ENCODE measurements at places on chromosomes 6 and 20. TPM values are rescaled to one million over a fixed set of nuclear protein-coding genes. Genes with fewer than 3 reads are reported as not detected.

The EYS gene
- not detected for total RNA-seq

DNA sequence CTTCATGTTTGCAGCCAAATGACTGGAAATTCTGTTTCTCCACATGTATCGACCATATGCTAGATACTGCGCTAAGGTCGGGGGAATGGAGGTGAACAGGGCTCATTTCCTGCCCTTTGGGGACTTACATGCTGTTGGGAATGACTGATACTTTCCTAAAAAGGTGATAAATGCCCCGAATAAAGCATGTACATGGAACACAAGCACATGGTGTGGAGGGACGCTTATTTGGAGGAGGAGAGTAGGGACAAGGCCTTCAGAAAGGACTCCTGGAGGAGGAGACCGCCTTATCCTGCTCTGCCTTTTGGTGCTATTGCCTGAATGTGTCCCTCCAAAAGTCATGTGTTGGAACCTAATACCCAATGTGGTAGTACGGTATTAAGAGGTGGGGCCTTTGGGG, 344.5 kb downstream of the PRL start:
- DNase-seq, result no peak

The TMEM170B gene
- total RNA-seq, result 2.2 TPM

- DNase-seq, result no peak
These were observed 61.6 kb upstream of the RNF146 start for GRCh38 chr6:127205036-127205435.

DNA sequence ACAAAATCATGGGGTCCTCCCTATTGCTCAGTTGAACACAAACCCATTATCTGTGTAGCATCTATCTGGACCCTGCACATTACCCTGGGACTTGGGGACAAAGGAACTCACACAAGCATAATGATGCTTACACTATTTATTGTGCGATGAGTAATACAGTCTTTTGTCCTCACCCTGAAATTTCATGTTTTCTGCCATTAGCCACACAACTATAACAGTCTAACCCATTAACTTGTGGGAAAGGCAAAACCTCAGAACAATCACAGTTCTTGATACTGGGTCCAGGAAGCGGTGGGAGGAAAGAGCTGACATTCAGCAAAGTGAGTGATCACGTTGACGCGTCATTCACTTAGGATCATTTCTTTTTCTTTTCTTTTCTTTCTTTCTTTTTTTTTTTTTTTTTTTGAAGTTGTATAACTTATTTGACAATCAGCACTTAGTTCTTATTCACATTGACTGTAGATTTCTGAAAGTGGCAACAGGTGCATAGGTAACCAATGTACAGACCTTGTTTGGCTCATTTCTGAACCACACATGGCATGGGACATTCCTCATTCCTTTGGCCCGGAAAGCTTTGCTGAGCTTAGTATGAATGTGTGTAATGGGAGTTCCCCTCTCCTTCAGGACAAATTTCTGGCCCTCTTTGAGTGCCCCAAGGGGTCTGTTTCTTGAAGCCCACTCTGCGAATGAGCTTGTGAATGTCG, 94.8 kb upstream of the CNKSR3 start:
- no peak for DNase-seq

GRCh38 chr6:33390767-33391277, 801 bp upstream of the KIFC1 start:
- DNase-seq, result no peak

DNA sequence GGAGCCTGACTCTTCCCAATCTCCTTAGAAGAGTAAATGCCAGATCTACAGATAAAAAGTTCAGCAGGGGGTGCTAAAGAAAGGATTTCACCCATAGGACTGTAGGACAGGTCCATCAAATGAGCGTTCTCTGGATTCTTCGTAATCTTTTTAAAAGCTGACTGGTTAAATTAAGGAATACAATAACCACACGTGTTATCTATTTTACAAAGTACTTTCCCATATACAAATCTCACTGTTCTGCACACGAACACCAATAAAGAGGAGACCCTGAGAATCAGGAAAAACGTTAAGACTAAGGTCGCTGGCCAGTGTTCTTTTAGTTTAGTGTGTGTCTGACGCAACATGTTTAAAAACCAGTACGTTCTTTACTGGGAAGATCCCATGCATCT, 542 bp downstream of the TUBE1 start:
- no peak for DNase-seq

DNA sequence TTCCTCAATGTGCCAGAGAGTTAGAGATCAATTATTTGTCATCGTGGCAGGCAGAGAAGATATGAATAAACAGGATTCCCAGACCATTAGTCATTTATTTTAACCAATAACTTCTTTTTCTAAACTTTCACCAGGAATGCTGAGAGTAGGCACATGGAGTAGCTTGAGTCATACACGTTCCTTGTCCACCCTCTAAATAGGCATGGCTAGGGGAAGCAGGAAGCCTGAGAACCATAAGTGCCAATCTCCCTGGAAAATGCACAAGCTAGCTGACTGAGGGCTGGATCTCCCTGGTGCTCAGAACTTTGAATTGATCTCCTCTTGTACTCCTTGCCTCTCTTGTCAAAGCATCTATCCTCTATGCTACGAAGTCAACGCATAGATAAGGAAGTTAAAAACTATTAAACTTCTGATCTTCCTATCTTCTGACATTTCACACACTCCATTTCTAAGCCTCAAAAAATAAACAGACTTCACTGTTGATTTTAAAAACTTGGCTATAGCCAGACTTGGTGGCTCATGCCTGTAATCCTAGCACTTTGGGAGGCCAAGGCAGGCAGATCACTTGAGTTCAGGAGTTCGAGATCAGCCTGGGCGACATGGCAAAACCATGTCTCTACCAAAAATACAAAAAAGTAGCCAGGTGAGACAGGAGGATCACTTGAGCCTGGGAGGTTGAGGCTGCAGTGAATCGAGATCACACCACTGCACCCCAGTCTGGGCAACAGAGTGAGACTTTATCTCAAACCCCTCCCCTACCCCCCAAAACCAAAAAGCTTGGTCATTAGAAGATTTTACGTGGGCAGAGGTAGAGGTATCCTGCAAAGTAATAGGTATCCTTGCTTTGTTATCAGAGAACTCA, 11.8 kb downstream of the ADTRP start:
- DNase-seq, result no peak

The RGS17 gene
- not detected for total RNA-seq

DNA sequence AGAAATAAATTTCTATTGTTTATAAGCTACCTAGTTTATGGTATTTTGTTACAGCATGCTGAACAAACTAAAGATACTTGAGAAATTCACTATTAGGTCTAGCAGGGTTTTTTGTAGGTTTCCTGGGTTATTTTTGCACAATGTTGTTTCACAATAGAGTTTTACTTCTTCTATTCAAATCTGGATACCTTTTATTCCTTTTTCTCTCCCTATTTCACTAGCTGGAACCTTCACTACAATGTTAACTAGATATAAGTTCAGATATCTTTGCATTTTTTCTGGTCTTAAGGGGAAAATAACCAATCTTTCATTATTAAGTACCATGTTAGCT, 237.7 kb upstream of the CITED2 start:
- no peak for DNase-seq

- DNase-seq, result no peak
These were observed 26.4 kb downstream of the RPP40 start for GRCh38 chr6:4977468-4977867.

The CLVS2 gene
- total RNA-seq, result not detected

GRCh38 chr6:117918454-117918853, 11.4 kb downstream of the SLC35F1 start:
- DNase-seq, result no peak

The ITCH gene
- 50.4 TPM for total RNA-seq

The VSTM2L gene
- total RNA-seq, result not detected

DNA sequence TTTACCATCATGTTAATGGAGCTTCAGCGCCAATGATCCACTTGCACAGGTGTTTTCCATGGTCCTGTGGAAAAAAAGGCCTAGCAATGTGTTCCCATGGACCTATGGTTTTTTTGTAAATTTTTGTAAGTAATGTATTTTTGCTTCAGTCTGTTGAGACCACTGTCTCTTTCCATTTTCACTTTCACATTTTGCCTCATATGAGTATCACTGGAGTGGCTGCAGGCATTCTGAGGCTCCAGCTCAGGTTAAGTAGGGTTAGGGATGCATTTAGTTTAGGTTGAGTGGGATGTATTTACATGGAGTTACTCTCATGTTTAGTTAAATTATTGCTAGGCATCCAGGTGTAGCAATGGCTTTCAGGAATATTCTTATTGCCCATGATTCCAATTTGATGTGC, 19.2 kb upstream of the LMBRD1 start:
- no peak for DNase-seq

DNA sequence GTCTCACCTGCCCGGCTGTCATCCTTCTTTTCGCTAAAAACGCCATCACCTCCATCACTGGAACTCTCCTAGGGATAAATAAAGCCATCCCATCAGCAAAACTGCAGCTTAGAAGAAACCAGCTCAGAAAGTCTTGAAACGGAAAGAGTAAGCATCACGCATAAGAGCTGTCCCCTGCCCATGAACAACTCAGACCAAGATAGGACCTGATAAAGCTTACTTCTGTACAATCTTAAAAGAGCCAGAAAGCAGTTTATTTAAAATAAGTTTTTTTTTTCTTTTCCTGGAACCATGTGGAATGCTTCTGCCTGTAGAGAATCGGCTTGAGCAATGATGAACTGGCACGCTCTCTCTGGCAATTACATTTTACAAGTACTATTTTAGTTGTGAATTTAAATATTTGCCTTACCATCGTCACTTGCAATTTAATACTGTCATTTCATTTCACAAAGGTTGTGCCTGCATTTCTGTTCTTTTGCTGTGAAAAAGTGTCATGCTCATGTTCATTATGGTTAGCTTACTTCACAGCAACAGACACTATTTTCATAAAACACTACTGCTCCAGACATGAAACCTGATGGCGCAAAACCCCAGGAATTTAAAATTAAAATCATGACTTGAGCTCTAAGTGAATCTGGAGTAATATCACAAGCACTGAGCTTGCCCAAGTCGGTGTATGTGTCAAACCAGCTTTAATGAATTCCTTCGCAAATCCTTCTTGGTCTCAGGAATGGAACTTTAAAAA, 59.6 kb upstream of the EMILIN3 start:
- no peak for DNase-seq
